ENCODE measurements at places on chromosomes 2 and 18.

GRCh38 chr18:5297597-5297996, 2.1 kb upstream of the ZBTB14 start:
- DNase-seq = no peak

DNA sequence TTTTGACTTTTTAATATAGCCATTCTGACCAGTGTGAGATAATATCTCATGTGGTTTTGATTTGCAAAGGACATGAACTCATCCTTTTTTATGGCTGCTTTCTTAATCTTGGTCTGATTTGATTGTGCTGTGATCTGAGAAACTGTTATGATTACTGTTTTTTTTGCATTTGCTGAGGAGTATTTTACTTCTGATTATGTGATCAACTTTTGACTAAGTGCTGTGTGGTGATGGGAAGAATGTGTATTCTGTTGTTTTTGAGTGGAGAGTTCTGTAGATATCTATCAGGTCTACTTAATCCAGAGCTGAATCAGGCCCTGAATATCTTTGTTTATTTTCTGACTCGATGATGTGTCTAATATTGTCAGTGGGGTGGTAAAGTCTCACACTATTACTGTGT, 16.8 kb downstream of the SP140L start:
- DNase-seq = no peak

GRCh38 chr2:38712413-38712812, 38.7 kb downstream of the SRSF7 start:
- DNase-seq = no peak

DNA sequence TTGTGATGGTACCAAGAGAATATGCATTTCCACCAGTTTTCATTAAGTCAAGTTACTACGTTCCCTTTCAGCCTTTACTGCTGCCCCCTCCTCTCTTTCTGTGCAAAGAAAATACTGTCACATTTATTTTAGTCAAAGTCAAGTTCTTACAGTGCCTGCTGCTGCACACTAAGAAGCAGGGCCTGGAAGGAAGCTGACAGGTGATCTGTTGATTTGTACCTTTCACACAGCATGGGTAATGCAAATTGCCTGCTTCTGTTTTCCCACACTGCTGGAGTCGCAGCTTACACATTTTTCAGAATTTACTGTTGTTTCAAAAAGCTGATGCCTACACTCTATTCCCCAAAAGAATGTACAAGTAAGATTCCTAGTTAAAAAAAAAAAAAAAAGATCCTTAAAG, 48.7 kb upstream of the CD226 start:
- no peak for DNase-seq

- no peak for DNase-seq
Observed at GRCh38 chr2:156396126-156396525, 40.1 kb upstream of the GPD2 start.

- DNase-seq = no peak
Observed at GRCh38 chr2:239223310-239224198, 177.3 kb downstream of the HDAC4 start.

DNA sequence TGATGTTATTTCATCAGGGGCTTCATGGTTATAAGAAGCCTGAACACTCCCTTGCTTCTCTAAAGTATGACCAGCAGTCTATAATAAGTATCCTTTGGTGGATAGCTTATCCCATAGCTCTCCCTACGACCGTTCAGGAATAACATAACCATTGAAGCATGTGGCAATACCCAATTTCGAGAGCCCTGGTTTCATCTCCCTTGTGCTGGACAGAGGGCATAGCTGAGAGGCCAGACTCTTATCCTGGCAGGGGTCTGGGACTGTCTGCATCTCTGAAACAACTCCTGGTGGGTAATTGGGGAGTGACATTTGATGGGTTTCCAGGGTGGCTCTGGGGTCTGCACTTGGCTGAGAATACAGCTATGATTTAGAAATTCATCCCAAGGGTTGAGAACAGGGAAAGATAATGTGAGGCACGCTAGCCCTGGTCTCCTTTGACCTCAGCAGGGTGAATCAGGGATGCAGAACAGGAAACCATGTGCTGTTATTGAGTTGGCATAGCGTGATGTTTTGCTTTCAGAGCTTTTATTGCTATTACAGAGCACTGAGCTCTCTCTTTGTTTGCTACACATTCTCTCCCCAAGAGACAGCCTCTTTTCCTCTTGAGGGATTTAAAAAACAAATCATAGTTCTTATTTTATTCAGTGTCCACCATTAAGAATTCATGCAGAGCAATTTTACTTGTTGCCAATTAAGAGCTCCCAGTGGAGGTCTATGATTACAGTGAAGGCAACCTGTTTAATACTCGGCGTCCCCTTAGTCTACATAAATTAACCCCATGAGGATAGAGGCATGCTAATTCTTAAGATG, 274.5 kb downstream of the NCKAP5 start:
- DNase-seq = no peak

DNA sequence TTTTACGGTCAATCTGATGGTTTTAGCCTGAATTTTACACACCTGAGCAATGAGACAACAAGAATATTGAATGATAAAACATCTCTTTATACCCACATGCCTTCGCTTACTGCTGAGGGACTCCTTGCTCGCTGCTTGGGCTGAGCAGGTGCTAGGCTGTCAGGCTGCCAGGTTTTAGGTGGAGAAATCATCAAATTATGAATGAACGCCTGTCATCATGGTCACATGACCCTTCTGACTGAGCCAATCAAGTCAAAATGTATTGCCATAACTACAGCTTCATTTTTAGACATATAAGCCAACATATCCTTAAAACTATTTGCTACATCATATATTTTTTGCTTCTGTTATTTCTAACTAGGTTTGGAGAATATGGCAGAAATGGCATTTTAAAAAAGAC, 274.0 kb downstream of the LNPK start:
- DNase-seq = no peak

DNA sequence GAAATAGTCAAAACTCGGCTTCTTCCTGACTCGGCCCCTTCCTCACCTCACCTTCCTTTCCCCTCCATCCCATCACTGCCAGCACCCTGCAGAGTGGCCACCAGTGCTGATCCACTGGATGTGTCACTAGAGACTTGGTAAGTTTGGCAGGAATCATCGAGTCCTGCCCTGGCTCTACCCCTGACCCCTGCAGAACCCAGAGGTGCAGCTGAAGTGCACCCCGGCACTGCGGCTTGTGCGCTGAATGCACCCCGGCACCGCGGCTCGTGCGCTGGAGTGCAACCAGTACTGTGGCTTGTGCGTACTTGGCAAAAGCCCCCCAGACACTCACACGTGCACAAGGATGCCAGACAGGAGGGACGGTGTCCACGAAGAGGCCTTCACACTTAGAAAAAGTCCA, 206.5 kb downstream of the SNTG2 start:
- DNase-seq = no peak

DNA sequence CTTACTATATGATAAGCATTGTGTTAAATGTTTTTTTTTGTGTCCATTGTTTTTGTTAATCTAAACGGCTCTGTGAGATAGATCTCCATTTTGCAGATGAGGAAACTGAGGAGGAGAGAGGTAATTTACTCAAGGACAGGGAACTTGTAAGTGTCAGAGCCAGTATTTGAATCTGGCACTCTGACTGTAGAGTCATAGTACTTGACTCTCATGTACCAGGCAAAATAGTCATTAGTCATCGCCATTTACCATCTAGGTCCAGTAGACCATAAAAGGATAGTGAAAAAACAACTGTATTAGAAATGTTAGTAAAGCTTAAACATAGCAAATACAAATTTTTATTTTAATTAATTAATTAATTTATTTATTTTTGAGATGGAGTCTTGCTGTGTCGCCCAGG, 4.8 kb downstream of the PSMD14 start:
- DNase-seq = no peak

DNA sequence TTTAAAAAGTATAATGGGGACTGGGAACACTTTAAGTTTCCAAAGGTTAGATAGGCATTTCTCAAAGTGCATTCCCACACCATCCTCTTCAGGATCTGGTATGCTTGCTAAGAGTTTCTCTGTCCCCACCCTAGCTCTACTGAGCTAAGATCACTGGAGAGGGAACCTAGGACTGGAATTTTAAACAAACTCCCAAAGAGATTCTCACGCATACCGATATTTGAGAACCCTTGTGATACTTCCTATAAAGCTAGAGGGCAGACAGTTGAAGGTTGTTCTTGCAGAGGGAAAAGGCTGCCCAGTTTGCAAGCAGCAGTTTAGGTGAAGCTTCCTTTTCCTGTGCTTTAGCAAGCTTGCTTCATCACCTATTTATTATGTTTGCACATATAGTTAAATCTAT, 3.6 kb downstream of the CNRIP1 start:
- no peak for DNase-seq

DNA sequence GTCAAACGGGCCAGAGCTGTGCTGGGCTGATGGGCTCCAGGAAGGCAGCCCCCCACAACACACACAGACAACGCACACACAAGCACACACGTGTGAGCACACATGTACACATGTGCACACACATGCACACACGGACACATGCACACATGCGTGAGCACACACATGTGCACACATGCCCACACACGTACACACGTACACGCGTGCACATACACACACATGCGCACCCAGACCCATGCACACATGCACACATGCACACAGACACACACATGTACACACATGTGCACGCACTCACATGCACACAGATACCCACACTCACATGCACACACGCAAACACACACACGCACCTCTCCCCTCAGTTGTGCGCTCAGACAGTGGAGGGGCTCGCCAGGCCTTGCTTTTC, 31.2 kb upstream of the HPCAL1 start:
- no peak for DNase-seq

- no peak for DNase-seq
Observed at GRCh38 chr2:63594660-63595059, 5.9 kb downstream of the MDH1 start.

- no peak for DNase-seq
Observed at GRCh38 chr2:164182116-164182627, 439.1 kb downstream of the GRB14 start.

DNA sequence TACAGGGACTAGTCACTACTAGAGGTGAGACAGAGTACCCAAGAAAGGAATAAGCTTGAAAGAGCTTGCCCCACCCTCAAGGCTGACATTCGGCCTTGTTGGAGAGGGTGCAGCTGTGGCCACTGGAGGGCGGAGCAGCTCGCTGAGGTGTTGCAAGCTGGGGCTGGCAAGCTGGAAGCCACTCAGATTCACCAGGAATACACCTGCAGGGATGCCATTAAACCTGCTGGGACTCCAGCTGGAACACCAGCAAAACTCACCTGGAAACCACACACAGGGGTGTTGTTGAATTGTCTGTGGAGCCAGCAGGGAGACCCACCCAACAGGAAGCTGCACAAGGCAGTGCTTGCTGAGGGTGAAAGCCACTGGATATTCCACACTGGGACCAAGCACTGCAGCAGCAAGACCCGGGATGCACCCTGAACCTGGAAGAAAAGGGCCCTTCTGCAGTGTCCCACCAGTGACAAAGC, 26.1 kb downstream of the KCTD18 start:
- no peak for DNase-seq

GRCh38 chr2:142675398-142675797, 202.1 kb upstream of the KYNU start:
- DNase-seq = no peak

- no peak for DNase-seq
Observed at GRCh38 chr2:135893374-135893794, 17.1 kb upstream of the MCM6 start.

DNA sequence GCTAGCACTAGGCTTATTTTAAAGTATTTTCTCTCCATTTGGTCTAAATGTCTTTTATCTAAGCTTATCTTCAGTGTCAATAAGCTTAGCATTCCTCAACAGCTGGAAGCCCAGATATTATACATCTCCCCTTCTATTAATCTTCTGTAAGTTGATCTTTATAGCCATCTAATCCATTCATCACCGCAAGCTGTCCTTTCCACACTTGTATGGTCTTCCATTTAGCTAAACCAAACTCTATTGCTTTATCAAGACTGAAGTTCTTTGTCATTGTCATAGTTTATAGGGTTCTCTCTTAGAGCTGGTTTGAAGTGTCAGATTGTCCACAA, 101.3 kb upstream of the GPR45 start:
- DNase-seq = no peak

GRCh38 chr18:42778024-42778423, 337.5 kb downstream of the RIT2 start:
- DNase-seq = no peak

DNA sequence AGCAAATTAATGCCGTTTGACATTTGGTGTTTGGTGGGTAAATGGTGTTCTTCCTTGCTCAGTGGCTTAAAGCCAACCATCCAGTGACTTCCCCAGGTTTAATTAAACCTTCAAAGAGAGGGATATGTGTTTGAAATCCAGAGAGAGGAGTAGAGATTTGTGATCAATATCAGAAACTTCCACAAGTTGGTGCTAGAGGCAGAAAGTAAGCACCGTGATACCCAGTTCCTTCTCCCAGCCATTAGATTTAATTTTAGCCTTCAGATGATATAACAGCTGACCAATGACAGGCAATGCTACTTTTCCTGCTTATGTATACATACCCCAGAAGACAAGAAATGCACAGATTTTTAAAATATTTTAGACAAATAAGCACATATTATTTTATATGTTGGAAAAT, 398.5 kb downstream of the CDH2 start:
- DNase-seq = no peak

- DNase-seq = no peak
Observed at GRCh38 chr2:186027922-186028321, 289.3 kb downstream of the FSIP2 start.

- no peak for DNase-seq
Observed at GRCh38 chr2:136117391-136117841, 533 bp downstream of the CXCR4 start.

GRCh38 chr2:38248255-38248654, 128.8 kb downstream of the ATL2 start:
- no peak for DNase-seq

- DNase-seq = no peak
Observed at GRCh38 chr2:195608768-195609454, 48.1 kb upstream of the SLC39A10 start.

DNA sequence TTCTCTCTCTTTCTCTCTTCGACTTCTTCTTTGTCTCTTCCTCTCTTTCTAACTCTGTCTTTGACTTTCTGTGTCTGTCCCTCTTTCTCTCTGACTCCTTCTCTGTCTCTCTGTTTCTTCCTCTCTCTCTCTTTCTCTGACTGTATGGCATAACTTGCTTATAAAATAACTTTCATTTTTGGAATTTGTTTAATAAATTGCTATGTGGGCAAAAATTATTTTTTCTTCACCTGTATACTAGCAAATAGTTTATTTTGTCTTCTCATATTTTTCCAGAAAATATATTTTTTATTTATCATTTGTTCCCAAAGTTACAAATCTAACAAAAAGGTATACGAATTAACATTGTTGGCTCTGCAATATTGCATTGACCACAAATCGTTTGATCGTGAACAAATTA, 305.7 kb upstream of the FAM98A start:
- DNase-seq = no peak

DNA sequence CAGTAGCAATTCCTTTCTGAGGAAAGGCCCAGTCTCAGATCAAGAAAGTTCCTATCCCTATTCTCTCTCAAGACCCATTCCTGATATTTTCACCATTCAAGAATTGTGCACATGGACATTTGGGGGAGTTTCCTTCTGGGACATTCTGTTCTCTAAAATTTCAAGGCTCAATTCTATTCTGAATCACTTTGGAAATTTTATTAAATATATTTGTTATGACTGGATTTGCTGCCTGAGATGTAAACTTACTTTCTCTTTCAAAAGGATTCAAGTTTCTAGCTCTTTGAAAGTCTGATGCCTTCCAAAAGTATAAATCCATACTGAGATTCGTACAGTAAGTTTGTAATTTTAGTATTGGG, 55.3 kb upstream of the STK17B start:
- DNase-seq = no peak

Measured in T-helper 2 cell (primary cell).